ENCODE measurements at places on chromosomes 1 and 21. TPM values are rescaled to one million over a fixed set of nuclear protein-coding genes. Genes with fewer than 3 reads are reported as not detected.

- no peak for DNase-seq
Observed at GRCh38 chr21:24118738-24119459, 1488.4 kb downstream of the MRPL39 start.

DNA sequence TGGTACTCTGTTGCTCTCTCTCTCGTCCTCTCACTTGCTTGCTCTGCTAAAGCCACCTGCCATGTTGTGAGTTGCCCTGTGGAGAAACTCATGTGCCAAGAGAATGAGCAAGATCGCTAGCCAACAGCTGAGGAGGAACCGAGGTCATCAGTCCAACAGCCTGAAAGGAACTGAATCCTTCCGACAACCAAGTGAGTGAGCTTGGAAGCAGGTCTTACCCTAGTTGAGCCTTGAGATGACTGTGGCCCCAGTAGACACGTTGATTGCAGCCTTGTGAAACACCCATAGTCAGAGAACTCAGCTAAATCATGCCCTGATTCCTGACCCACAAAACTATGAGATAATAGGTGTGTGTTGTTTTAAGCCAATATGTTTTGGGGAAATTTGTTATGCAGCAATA, 48.1 kb upstream of the BACH1 start:
- no peak for DNase-seq

LAX1 gene
- polyA plus RNA-seq, result 0.24 TPM

CFHR1 gene
- polyA plus RNA-seq, result not detected

DNA sequence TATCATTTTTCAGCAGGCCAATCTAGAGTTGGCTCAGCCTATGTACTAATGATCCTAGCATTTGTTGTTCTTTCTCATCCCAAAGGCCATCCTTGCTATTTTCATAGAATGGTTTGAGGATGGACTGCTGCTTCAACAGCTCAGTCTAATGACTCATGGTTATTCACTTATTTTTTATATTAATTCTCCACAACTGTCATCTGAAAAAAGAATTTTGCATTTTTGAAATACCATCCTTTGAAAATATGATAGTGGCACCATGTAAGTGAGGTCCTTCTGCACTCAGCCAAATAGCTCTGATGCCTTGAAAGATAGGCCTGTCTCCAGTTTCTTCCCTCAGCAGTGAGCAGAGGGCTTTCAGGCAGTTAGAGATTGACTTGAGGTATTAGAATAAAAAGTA, 377.5 kb downstream of the LMO4 start:
- no peak for DNase-seq

DNA sequence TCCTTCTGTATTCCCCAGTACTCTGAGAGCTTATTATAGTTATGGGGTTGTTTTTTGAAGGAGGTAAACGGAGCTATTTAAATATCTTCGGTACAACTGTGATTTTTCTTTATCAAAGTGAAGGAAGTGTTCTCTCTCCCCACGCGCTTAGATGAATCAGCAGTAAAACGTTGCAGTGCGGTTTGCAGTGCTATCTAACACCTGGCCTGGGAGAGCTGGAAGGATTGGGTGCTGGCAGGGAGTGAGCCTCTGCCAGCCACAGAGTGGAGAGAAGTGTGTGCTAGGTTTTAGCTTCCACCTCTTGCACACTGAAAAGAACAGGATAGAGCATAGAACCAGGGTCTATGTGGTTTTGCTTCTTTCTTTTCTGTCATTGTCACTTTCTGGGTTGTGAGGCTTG, 165.9 kb downstream of the SDCCAG8 start:
- no peak for DNase-seq

GRCh38 chr21:37074197-37074510, 1.1 kb downstream of the TTC3 start:
- DNase-seq, result no peak

All from adrenal gland (tissue), 19 donors.